Fibroblast of gingiva (primary cell): ENCODE measurements at places on chromosomes 2 and 18.

- DNase-seq, result no peak
Observed at GRCh38 chr18:35030277-35030989, 10.8 kb upstream of the MAPRE2 start.

DNA sequence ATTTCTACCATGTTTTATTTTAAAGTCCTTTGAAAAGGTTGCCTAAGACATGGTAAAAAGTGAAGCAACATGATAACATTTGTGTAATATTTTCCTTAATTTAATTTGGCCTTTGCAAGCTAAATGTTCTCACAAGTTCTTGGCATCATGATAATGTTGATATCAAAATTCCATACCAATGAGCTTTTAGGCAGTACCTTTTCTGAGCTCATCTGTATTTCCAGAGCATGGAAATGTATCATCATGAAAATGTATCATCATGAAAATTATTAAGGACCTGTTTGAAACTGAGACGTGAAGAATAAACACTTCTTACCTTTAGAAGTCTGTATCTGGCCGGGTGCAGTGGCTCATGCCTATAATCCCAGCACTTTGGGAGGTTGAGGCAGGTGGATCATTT, 73.8 kb downstream of the VWC2L start:
- DNase-seq, result no peak

DNA sequence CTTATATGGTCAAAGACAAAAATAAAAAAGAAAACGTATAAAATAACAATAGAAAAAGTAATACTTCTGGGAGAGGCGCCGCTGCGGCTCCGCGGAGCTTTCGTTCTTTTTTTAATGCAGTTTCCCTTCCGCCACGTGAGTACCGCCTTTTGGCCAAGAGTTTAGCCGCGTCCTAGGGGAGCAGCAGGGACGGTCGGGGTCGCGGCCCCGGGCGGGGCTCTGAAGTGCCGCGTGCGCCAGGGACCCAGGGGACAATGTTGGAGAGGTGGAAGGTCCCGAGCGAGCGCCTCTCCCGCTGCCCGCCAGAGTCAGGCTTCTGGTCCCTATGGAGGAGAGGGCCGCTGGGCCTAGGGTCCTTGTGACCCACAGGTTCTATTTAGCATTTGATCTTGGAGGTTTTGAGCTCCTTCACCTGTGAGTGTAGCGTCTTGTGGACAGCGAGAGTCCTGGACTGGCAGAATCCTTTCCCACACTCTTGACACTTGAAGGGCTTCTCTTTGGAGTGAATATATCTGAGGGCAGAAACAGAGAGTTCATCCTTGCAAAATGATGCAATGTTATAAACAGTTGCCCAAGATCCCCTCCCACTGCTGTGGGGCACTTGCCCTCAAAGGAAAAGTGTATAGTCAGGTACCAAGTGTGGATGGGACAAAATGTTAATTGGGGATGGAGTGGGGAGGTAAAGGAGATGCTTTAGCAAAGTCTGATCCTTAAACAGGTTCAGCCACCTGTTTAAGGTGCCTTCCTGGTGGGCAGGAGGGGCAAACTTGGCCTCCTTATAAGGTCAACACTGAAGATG, 6.3 kb downstream of the OSR1 start:
- no peak for DNase-seq

GRCh38 chr2:9948721-9949120, 2.8 kb upstream of the GRHL1 start:
- DNase-seq, result no peak

DNA sequence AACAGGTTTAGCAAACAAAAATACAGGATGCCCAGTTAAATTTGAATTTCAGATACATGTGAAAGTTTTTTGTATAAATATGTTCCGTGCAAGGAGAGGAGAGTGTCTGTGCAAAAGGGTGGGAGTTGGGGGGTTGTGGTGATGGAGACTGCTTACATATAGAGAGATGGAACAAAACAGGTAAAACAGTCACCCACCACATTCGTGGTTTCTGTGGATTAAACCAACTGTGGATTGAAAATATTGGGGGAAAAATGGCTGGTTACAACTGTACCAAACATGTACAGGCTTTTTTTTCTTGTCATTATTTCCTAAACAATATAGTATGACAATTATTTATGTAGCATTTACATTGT, 245.7 kb downstream of the TNS1 start:
- DNase-seq, result no peak

- no peak for DNase-seq
Observed at GRCh38 chr2:26938399-26939118, 31.9 kb upstream of the MAPRE3 start.

- DNase-seq, result no peak
Observed at GRCh38 chr2:69628325-69629021, 15.1 kb downstream of the AAK1 start.
